AG04449 (cell line): ENCODE measurements at places on chromosomes 6 and 20.

GRCh38 chr6:16361121-16361520 lies 122.7 kb downstream of the GMPR start:
- DNase-seq: no peak

DNA sequence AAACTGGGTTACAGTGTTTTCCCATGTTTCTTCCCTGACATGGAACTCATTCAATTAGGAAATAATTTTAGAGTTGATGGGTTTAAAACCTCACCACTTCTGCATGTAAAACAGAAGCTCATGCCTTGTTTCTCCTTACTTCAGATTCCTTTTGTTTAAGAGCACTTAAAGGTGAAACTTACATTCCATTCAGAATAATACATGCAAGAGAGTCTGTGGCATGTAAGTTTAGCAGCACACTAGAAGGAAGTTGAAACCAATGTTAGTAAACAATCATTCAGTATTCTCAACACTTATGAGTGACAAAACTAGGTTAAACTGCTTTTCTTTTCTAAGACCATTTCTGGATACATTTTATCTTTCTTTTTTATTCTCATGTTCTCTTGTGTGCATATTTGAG lies 495.6 kb upstream of the PTCHD4 start:
- DNase-seq: no peak

DNA sequence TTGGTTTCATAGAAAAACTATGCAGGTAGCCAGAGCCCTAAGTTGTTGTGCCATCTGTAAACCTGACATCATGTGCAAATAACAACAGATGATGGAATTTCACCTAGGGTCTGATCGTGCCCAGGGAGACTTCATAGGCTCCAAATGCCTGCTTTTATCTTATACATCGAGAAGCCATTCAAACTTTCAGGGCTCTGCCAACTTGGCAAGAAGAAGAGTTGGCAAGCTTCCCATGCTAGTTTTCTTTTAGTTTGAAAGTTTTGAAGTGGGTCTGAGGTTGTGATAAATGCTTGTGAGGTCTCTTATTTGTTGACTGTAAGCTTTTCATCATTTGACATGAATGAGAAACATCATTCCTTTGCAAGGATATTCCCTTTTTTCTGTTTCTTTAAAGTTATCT lies 175.4 kb upstream of the FLRT3 start:
- DNase-seq: no peak

DNA sequence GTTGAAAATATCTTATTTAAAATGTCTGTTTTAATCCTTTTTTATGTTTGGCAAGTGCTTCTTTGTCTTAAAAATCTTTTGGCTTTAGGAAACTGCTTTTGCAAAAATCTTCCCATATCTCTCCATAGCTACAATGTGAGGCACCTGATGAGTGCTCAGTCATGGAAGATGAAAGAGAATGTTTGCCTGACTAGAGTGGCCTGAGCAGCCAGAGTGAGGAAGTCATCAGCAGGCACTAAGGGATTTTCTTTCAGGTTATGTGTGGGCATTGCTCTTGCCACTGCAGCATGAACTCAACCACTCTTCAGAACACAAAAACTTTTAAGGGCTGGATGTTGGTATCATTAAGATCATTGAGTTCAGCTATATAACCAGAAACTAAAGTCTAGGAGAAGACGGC lies 47.9 kb downstream of the AKIRIN2 start:
- DNase-seq: no peak

GRCh38 chr6:82113231-82113630 lies 134.3 kb downstream of the IBTK start:
- DNase-seq: no peak

DNA sequence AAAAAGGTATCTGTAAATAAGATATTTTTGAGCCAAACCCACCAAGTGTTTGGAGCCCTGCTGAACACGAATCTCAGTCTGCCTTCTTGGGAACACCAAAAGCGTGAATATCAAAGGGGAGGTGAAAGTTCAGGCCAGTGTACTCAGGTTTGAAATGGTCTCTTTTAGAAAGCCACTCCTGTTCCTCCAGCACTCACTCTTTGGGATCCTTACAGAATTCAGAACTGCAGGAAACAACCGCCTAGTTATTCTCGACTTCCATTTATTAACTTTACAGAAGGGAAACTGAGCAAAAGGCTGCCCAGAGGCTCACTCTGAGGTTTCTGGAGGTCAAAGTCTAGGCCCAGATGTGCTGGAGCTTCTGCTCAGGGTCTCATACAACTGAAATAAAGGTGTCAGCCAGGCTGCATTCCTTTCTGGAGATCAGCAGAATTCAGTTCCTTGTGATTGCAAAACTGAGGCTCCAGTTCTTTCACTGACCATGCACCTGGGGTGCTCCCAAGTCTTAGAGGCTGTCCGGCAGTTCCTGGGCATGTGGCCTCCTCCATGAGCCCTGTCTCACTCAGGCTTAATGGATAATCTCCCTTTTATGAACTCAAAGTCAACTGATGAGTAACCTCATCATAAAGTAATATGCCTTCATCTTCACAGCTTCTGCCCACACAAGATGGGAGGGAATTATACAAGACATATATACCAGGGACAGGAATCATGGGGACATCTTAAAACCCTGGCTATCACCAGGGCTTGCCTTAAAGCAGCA lies 65.5 kb upstream of the TNFAIP3 start:
- no peak for DNase-seq
